ENCODE measurements at places on chromosomes 6 and 20. TPM values are rescaled to one million over a fixed set of nuclear protein-coding genes. Genes with fewer than 3 reads are reported as not detected.
A peak's percentile ranks its signal among the peaks of the same experiment; 100 is the strongest.

Gene TAF11
- 19.4 TPM for polyA plus RNA-seq

Gene RNF182
- polyA plus RNA-seq = not detected

Gene STMN3
- polyA plus RNA-seq = 24.7 TPM

Gene IPCEF1
- 57.8 TPM for polyA plus RNA-seq

GRCh38 chr20:31560094-31560745, 44.9 kb upstream of the ID1 start:
- peak; percentile 79 for DNase-seq

All from CD8-positive, alpha-beta memory T cell (primary cell).